ENCODE measurements at places on chromosomes 2 and 18. TPM values are rescaled to one million over a fixed set of nuclear protein-coding genes. Genes with fewer than 3 reads are reported as not detected.

- no peak for DNase-seq
These were observed 27.7 kb upstream of the ACADL start for GRCh38 chr2:210252699-210253606.

DNA sequence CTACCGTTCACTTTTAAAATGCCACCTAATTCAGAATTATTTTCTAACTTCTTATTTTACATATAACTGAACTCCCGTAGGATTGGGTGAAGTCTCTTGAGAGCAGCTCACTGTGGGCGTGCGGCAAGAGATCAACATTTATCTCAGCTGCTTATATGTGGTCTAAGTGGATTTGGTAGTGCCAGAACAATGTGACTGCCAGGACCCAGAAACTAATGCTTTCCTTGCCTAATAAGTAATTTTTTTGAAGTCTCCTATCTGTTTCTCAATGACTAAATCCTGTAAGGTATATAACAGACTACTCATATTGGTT lies 11.2 kb upstream of the NFE2L2 start:
- DNase-seq: no peak

- DNase-seq: no peak
These were observed 82.1 kb upstream of the CCDC141 start for GRCh38 chr2:179132076-179132475.

Gene MBP
- 65.7 TPM for total RNA-seq

Gene FABP1
- not detected for total RNA-seq

Gene LAMA3
- 0.09 TPM for total RNA-seq

Measured in activated CD4-positive, alpha-beta T cell treated with anti-CD3 and anti-CD28 coated beads for 36 hours (primary cell).